CD8-positive, alpha-beta memory T cell (primary cell): ENCODE measurements at places on chromosomes 11 and 22. TPM values are rescaled to one million over a fixed set of nuclear protein-coding genes. Genes with fewer than 3 reads are reported as not detected.
A peak's percentile ranks its signal among the peaks of the same experiment; 100 is the strongest.

DNA sequence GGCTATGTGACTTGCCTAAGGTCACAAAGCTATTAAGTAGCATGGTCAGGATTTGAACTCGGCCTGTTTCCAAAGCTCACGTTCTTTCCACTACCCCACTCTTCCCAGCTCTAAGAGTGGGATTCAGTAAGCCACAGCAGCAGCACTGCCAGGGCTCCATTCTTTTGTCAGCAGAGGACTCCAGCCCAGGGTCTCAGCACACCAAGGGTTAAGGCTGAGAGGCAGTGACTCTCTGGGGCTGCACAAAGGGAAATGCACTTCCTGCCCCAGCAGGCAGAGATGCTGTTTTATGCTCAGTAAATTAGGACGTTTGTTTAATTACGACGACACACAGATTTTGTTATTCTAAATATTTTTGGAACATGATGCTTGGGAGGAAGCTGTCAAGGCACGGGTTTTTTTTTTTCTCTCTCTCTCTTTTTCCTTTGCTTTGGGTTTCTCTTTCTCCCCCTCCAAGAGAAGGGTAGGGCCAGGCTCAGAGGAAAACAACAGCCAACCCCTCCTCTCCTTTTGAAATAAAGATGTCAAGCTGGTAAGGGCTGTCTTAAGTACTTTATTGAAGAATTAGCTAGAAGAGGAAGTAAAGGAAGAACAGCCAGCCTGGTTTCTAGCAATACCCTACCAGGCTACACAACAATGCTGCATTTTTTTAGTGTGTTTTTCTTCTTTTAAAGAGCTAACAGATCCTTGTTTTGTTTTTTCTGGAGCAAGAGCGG, 2.8 kb downstream of the MYH9 start:
- peaks cover 62% of the 10 kb centered on the region for H3K4me1 ChIP-seq
- H3K36me3 ChIP-seq: no peaks in the 10 kb centered on the region
- H3K27me3 ChIP-seq: no peaks in the 10 kb centered on the region
- peak overlapping the region; percentile 64 for H3K27ac ChIP-seq
- H3K4me3 ChIP-seq: peak overlapping the region; percentile 82

- no peaks in the 10 kb centered on the region for H3K4me1 ChIP-seq
- peaks cover 4% of the 10 kb centered on the region for H3K27me3 ChIP-seq
- no peaks in the 10 kb centered on the region for H3K36me3 ChIP-seq
- no peak overlapping the region for H3K27ac ChIP-seq
- no peak overlapping the region for H3K4me3 ChIP-seq
- DNase-seq: no peak
Measured at GRCh38 chr11:134464981-134465730, 53.1 kb upstream of the B3GAT1 start.

Gene PMM1
- 27.5 TPM for total RNA-seq

- H3K27ac ChIP-seq: no peak overlapping the region
- no peak overlapping the region for H3K4me3 ChIP-seq
- no peak for DNase-seq
- no peaks in the 10 kb centered on the region for H3K27me3 ChIP-seq
- H3K4me1 ChIP-seq: no peaks in the 10 kb centered on the region
- H3K36me3 ChIP-seq: no peaks in the 10 kb centered on the region
Measured at GRCh38 chr11:133621611-133622010, 89.3 kb upstream of the OPCML start.

DNA sequence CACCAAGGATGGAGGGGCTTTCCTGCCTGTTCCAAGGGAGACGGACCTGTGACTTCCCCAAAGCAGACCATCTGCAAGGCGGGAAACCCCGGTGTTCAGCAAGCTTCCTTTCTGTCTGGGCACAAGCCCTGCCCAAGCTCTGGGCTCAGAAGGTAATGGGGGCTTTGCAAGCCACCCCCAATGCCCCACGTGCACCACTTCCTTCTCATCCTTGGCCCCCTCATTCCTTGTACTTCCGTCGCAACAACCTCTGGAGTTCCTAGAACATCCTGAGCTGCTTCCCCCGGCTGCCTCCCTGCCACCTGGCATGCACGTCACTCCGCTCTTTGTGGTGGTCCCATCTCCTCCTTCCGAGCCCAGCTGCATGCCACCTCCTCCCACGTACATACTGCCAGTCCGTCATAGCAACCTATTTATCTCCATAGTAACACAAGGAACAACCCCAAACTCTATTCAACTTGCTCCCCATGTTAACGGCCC, 3.9 kb downstream of the MYEOV start:
- peak; percentile 77 for DNase-seq
- no peaks in the 10 kb centered on the region for H3K36me3 ChIP-seq
- H3K4me1 ChIP-seq: peaks cover 58% of the 10 kb centered on the region
- no peaks in the 10 kb centered on the region for H3K27me3 ChIP-seq

DNA sequence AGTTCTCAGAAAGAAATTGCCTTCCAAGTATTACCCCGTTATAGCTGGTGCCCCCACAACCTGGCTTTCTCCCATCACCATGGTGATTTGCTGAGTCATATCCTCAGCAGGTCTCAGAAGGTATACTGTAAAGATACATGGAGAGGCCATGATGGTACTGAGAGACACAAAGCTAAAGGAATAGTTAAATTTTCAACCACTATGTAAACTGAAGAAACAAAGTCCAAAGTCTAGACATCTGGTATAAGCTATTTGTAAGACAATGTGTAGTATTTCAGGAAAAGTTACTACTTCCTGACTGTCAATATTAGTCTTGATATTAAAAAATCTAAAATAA, 377.1 kb downstream of the DCDC1 start:
- H3K4me1 ChIP-seq: no peaks in the 10 kb centered on the region
- DNase-seq: no peak
- H3K36me3 ChIP-seq: no peaks in the 10 kb centered on the region

DNA sequence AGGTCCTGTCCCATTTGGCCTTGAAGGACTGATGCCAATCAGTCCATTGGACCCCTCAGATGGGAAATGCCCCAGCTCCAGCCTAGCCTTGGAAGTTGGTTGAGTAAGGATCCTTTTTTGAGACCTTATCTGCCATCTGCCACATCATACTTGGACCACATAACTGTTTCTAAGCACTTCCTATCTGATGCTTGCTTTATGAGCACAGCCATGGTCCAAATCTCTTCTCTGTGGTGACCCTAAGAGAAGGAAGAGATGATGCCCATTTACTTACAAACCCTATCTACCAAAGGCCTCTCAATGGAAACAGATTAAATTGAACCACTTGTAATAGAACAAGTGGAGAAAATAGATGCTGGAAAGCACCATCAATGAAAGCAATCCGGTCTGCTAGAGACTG, 53.8 kb upstream of the TTC12 start:
- H3K27me3 ChIP-seq: no peaks in the 10 kb centered on the region
- no peak for DNase-seq
- H3K27ac ChIP-seq: no peak overlapping the region
- no peaks in the 10 kb centered on the region for H3K36me3 ChIP-seq

DNA sequence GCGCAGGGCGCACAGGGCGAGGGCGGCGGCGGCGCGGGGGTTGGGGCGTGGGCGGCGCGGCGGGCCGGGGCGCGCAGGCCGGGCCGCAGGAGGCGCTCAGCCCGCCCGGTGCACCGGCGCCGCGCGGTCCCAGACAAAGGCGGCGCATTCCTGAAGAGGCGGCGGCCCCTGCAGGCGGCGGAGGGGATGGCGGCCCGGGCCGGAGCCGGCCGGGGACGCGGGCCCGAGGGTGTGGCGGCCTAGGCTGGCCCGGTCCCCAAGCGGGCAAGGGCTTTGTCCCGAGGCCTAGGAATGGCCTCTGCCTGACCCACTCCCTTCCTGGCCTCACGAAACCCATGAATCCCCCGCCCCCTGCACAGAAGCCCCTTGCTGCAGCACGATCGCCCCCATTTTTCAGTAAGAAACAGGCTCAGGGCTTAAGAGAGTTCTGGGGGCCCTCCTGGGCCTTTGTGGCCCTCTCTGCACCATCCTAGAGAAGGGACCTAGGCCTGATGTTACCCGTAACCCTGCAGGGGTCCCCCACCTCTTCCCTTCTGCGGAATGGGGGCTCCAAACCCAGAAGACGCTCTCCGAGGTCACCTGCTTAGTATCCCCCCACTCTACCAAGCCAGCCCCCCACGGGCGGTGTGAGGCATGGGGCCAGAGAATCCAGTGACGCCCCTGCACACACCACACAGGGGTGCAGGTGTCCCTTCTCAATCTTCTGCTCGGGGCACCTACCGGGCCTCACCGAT, at the start of gene RTN4R:
Gene RTN4R (minus strand): TSS at position 40 of the 734 bp plus-strand sequence. CDS start 226 bp downstream, outside the sequence.
- no peaks in the 10 kb centered on the region for H3K27me3 ChIP-seq
- peaks cover 10% of the 10 kb centered on the region for H3K4me1 ChIP-seq
- peak; percentile 58 for DNase-seq
- H3K4me3 ChIP-seq: peak within 1 kb of the TSS; percentile 19
- H3K27ac ChIP-seq: peak within 1 kb of the TSS; percentile 74

Gene DAGLA
- total RNA-seq: 0.20 TPM

- H3K27ac ChIP-seq: no peak overlapping the region
- no peaks in the 10 kb centered on the region for H3K4me1 ChIP-seq
- no peak overlapping the region for H3K4me3 ChIP-seq
- DNase-seq: no peak
Measured at GRCh38 chr22:44557064-44557748, 59.2 kb upstream of the RTL6 start.

DNA sequence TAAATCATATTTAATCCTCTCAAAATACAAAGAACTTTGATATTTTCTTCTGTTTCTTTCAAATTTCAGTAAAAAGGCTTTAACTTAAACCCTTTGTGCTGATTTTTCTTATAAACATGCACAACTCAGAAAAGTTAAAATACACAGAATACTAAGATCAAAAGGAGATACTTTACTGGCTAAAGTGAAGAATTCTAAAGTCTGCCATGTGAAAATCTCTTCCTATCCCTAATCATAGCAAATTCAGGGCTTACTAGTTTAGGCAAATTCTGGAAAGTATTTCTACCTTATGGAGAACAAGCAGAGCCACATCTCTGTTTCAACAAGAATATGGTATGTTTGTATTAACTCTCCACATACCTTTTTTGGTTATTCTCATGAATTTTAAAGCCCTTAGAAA, 96.6 kb downstream of the PGR start:
- no peak overlapping the region for H3K27ac ChIP-seq
- H3K27me3 ChIP-seq: no peaks in the 10 kb centered on the region
- H3K4me3 ChIP-seq: no peak overlapping the region

- H3K27ac ChIP-seq: no peak overlapping the region
- no peaks in the 10 kb centered on the region for H3K27me3 ChIP-seq
- DNase-seq: no peak
- no peak overlapping the region for H3K4me3 ChIP-seq
- no peaks in the 10 kb centered on the region for H3K36me3 ChIP-seq
- H3K4me1 ChIP-seq: no peaks in the 10 kb centered on the region
Measured at GRCh38 chr22:32623943-32624342, 149.3 kb downstream of the FBXO7 start.

Gene HBG2
- not detected for total RNA-seq

DNA sequence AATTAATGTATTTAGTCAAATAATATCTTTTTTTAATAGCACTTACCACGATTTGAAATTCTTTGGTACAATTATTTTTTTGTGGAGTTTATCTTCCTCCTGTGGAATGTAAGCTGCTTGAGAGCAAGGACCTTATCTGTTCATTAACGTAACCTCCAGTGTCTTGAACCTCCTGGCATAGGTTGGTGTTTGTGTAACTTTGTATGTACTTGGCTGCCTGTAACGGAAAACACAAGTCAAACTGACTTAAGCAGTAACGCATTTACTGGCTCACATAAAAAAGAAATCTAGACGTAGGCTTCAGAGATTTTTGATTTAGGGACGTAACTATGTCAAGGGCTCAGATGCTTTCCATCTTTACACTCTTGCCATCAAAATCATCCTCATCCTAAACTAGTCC, 56.1 kb downstream of the ARHGEF12 start:
- H3K4me1 ChIP-seq: no peaks in the 10 kb centered on the region
- H3K27ac ChIP-seq: no peak overlapping the region
- DNase-seq: no peak

- peak; percentile 39 for DNase-seq
- no peaks in the 10 kb centered on the region for H3K36me3 ChIP-seq
- no peaks in the 10 kb centered on the region for H3K27me3 ChIP-seq
- H3K27ac ChIP-seq: peak overlapping the region; percentile 98
- H3K4me1 ChIP-seq: peaks cover 59% of the 10 kb centered on the region
Measured at GRCh38 chr11:65416841-65417701, 5.5 kb upstream of the NEAT1 start.

GRCh38 chr11:128374026-128374425, 213.3 kb downstream of the ETS1 start:
- DNase-seq: no peak
- H3K27me3 ChIP-seq: no peaks in the 10 kb centered on the region
- no peak overlapping the region for H3K27ac ChIP-seq
- H3K36me3 ChIP-seq: no peaks in the 10 kb centered on the region

Gene APOA5
- not detected for total RNA-seq

GRCh38 chr11:86262387-86262786, 17.8 kb downstream of the EED start:
- peaks cover 11% of the 10 kb centered on the region for H3K36me3 ChIP-seq
- DNase-seq: no peak
- H3K4me3 ChIP-seq: no peak overlapping the region
- no peaks in the 10 kb centered on the region for H3K4me1 ChIP-seq
- H3K27me3 ChIP-seq: no peaks in the 10 kb centered on the region

- no peaks in the 10 kb centered on the region for H3K36me3 ChIP-seq
- no peaks in the 10 kb centered on the region for H3K4me1 ChIP-seq
- DNase-seq: no peak
- no peak overlapping the region for H3K27ac ChIP-seq
Measured at GRCh38 chr11:93775289-93775688, 8.8 kb upstream of the MED17 start.

Gene OR51I1
- total RNA-seq: not detected

Gene FGF19
- not detected for total RNA-seq

GRCh38 chr11:109511598-109511997, 89.6 kb downstream of the C11orf87 start:
- DNase-seq: no peak
- no peak overlapping the region for H3K4me3 ChIP-seq
- H3K36me3 ChIP-seq: no peaks in the 10 kb centered on the region

Gene TBX1
- total RNA-seq: not detected

Gene CLMP
- 0.07 TPM for total RNA-seq

DNA sequence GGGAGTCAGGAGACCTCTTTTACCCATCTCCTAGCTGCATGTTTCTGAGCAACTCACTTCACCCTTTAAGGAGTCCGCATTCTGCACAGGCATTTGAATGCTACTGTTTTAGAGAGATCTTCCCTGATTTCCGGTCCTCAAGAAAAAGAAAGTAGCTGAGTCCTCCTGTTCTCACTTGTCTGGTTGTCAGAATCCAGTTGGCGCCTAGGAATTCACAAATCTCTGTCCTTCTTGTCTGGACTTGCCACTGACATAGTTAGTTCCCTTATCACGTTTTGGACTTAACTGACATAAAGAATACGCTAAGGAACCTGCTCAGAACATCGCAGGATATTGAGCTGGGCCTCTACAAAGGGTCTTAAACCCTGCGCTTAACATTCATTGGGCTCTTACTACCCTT, 61.3 kb upstream of the OR5P2 start:
- no peaks in the 10 kb centered on the region for H3K36me3 ChIP-seq
- no peaks in the 10 kb centered on the region for H3K27me3 ChIP-seq
- H3K4me1 ChIP-seq: no peaks in the 10 kb centered on the region
- no peak overlapping the region for H3K4me3 ChIP-seq
- H3K27ac ChIP-seq: no peak overlapping the region
- no peak for DNase-seq

Gene OR5A1
- total RNA-seq: not detected

Gene GSTT2
- total RNA-seq: not detected

Gene BTBD18
- not detected for total RNA-seq
